Glomerular endothelial cell (primary cell): ENCODE measurements at places on chromosomes 7 and 10. TPM values are rescaled to one million over a fixed set of nuclear protein-coding genes. Genes with fewer than 3 reads are reported as not detected.

OR2A42 gene
- not detected in 2 replicates for total RNA-seq

DNA sequence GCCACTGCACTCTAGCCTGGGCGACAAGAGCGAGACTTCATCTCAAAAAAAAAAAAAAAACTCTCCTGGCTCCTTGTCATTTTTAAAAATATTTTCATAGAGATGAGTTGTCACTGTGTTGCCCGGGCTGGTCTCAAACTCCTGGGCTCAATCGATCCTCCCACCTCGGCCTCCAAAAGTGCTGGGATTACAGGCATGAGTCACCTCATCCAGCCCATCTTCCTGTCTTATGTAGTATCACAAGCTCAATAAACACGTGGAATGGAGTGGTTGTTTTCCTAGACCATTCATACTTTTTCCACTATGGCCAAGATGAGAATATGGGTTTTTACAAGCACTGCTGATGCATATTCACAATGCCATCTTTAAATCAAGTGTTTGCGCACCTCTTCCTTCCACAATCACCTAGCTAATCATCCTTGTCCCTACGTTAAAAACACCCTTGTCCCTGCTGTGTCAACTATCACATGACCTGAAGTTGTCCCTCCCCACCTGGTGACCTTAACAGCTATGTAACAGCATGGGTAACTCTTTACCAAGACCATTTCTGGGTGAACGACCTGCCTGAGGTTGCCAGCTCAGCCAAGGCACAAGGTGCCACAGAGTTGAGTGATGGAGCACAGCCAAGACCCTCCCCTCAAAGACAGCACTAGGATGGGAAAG, 21.3 kb downstream of the DLG5 start:
- no peak for DNase-seq

GRCh38 chr7:24349339-24349738, 65.3 kb downstream of the NPY start:
- no peak for DNase-seq

- DNase-seq: no peak
These were observed 131.9 kb downstream of the CDH23 start for GRCh38 chr10:71528371-71529206.

DNA sequence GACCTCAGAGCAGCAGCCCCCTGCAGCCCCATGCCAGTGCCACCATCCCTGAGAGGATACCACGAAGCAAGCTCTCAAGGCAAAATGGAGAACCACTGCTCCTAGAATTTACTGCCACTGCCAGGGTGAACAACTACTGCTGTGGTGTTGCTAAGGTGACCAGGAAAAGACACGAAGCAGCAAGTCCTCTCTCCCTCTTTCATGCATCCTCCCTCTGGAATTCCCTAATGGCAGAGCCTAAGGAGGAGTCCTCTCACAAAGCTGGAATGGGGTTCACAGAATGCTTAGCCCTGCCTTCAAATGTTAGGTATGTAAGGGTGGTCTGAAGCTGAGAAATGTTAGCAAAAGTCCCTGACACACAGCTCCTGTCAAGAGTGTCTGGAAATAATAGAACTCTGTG, 35.8 kb upstream of the NPSR1 start:
- no peak for DNase-seq

GRCh38 chr10:74557098-74557497, 269.3 kb upstream of the KAT6B start:
- no peak for DNase-seq

DNA sequence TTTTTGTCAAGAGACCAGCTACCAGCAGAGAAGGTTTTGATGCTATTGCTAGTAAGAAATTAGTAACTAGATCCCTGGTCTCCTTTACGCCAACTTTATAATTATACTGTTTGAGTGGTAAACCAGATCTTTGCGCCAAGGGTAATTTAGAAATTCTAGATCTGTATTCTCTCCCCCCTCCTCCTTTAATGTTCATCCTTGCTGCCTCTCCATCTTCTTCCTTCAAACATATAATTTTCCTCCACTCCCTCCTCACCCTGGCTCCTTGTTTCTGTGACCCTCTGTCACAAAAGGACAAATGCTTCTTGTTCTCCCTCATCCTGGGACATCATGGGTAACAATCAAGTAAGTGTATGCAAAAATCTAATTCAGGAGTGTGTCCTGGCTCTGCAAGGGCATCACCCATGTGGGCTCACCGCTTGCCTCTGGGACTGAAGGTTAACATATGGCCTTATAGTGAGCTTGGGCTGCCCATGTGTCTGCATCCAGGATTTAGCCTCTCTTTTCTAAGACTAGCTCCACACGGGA, 121.2 kb downstream of the BAMBI start:
- no peak for DNase-seq

DNA sequence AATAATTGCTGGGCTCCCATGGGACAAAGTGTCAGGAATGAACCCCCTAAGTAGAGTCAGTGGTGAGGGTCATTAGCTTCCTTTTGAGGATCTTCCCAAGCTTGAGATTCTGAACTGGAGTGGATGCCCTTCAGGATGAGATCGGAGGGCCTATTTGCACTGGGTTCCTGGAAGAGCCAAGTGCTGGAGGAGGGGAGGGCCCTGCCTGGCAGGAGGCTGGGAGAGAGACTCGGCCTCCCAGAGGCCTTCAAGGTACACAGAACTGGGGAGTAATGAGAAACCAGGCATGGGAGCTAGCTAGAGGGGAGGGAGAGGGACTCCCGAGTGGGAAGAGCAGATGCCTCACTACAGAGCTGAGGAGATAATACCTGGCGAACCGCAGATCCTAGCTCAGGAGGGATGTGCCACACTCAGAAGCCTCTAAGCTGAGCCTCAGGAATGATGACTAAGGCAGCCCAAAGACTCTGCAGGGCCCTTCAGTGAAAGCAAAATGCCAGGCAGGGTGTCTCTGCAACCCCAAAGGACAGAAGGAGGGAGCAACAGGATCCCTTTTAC, 9.4 kb downstream of the PDAP1 start:
- DNase-seq: no peak

GALNT17 gene
- not detected in 2 replicates for total RNA-seq

DNA sequence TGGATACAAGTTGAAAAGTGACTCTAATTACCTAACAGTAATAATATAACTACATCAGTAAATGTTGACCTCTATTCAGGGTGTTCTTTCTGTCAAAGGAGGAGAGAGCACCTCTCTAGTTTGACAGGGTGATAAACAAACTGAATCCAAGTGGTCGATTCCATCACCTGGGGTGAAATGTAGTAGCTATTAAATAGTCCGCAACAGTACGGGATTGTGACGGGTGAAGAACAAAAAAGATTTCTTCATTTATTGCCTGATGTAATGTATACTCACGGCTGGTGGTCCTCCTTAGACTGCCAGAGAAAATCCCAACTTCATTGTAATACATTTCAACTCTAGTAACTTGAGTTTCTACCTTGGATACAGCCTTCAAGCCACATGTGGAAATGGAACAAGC, 292.5 kb upstream of the CELF2 start:
- no peak for DNase-seq
